DMS79 (cell line): ENCODE measurements at places on chromosomes 1 and 21.
A peak's percentile ranks its signal among the peaks of the same experiment; 100 is the strongest.

- no peak for DNase-seq
These were observed 1041.3 kb upstream of the ADGRL4 start for GRCh38 chr1:80047791-80048190.

- DNase-seq: peak; percentile 66
These were observed 4.0 kb upstream of the LACTBL1 start for GRCh38 chr1:22976461-22977243.

- no peak for DNase-seq
These were observed 4.6 kb downstream of the ATP13A2 start for GRCh38 chr1:17007121-17007520.

GRCh38 chr1:181501612-181502011 is 18.3 kb downstream of the CACNA1E start:
- no peak for DNase-seq

DNA sequence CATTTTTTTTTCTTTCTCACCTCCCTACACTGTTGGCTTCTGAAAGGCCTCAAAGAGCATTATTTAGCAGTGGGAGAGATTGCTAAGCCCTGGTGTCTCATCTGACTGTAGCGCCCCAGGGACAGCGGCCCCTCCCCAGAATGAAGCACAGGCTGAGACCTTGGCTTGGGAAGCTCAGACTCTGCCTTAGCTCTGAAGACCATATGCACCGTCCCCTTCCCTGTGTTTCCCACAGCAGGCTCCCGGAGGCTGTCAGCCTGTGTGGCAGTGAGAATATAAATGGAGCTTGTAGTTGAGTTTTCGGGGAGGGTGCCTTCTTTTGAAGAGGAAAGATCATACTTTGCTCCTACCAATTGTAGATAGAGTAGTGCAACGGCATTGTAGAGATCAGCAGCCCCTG is 25.3 kb downstream of the SMYD2 start:
- DNase-seq: no peak

GRCh38 chr1:21614419-21615115 is 54.6 kb downstream of the RAP1GAP start:
- no peak for DNase-seq

DNA sequence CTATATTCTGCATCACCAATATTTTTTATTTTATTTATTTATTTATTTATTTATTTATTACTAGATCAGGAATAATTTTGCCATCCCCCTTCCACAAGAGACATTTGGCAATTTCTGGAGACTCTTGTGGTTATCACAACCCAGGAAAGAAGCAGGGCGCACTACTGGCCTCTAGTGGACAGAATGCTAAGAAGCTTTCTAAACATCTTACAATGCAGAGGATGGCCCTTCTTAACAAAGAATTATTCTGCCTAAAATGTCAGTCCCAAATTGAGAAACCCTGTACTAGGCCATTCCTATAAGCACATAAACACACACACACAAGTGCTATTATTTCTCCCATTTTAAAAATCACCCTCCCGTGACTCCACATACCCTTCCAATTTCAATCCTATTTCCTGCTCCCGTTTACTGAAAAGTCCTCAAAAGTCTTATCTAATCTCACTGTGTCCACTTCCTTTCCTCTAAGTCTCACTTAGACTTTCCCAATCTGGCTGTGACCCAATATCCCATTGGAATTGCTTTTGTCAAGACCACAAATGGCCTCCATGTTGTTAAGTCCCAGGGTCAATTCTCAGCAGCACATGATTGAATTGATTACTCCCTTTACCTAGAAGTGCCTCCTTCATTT is 43.7 kb upstream of the RNF11 start:
- peak; percentile 44 for DNase-seq

- no peak for DNase-seq
These were observed 29.1 kb upstream of the F13B start for GRCh38 chr1:197096137-197096536.

DNA sequence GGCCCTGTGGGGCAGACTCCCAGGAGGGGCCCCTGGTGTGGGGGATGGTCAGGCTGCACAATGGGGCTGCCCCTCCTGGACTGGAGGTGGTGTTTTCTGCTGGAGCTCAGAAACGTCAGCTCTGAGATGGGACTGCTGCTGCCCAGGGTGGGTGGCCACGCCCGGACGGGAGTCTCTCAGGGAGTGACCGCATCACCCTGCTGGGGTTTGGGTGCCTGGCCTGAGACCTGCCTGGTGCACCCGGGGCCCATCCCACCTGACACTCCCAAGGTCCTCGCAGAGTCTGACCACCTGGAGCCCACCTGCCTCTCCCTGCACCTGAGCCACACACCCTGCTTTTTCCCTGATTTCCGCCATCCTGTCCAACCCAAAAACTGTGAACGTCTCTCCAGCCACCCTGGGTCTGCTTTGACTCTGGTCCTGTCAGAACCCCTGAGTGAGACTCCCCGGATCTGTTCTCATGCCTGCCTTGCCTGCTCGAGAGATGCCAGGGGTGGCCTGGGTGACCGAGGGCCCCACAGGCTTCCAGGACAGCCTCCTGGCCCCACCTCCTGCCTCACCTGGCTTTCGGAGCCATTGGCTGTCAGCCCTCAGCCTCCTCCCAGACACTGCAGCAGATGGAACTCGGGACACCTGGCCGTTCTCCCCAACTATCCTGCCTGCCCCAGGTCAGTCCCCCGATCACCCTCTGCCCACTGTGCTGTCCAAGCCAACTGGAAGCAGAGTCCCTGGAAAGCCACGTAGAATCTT is 11.6 kb upstream of the SMYD3 start:
- DNase-seq: no peak

DNA sequence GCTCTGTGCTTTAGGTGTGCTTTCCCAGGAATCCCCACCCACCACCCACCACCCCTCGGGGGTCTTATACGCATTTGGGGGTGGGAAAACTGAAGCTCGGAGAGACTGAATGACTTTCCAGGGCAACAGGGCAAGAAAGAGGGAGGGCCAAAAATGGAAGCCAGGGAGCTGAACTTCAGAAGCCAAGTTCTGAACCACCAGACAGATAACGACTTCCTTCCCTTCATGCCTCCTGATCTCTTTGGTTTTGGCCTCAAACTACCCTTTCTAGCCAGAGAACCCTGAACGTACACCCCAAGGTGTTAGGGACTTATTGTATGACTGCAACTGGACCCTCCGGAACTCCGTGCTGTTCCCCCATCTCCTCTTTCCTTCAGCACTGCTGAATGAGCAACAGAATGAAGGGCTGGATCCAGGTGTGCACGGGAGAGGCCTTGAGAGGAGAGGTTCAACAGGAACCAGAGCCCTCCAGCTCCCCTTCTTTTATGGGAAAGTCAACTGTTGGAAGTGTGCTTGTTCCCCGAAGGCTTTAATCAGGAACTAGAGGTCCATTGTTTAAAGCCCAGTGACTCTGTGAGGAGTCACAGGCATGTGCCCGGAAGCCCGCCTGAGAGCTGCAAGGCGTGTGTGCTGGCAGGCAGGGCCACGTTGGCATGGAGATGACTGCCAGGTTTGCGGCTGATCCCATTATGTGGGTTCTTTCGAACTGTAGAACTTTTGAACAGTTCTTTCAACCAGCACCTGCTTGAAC is 3.1 kb downstream of the BACE2 start:
- peak; percentile 50 for DNase-seq

DNA sequence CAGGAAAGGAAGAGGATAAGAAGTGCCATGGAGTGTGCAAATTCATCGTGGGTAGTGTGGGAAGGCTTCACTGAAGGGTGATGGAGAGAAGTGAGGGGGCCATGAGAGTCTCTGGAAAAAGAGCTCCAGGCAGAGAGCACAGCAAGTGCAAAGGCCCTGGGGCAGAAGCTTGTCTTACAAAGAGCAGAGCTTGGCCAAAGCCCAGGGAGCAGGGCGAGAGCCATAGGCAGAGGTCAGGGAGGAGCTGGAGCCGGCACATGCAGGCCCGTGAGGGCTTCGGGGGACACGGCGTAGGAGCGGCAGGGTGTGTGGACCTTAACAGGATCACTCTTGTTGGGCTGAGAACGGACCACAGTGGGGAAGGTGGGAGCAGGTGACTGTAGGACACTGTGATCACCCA is 83.7 kb upstream of the EDN2 start:
- DNase-seq: no peak

DNA sequence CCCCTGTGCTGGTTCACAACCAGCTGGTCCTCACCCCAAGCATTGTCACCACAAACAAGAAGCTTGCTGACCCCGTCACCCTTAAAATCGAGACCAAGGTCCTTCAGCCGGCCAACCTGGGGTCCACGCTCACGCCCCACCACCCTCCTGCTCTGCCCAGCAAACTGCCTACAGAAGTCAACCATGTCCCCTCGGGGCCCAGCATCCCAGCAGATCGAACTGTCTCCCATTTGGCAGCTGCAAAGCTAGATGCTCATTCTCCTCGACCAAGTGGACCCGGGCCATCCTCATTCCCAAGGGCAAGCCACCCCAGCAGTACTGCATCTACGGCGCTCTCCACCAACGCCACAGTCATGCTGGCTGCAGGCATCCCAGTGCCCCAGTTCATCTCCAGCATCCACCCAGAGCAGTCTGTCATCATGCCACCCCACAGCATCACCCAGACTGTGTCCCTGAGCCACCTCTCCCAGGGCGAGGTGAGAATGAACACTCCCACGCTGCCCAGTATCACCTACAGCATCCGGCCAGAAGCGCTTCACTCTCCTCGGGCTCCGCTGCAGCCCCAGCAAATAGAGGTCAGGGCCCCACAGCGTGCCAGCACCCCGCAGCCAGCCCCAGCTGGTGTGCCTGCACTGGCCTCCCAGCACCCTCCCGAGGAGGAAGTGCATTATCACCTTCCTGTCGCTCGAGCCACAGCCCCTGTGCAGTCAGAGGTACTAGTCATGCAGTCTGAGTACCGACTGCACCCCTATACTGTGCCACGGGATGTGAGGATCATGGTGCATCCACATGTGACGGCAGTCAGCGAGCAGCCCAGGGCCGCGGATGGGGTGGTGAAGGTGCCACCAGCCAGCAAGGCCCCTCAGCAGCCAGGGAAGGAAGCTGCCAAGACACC is 40.6 kb downstream of the ZBTB17 start:
- DNase-seq: no peak

GRCh38 chr1:231557898-231558707 is 29.6 kb downstream of the TSNAX start:
- DNase-seq: peak; percentile 57

- DNase-seq: no peak
These were observed 85.0 kb upstream of the KCTD3 start for GRCh38 chr1:215482079-215482478.

GRCh38 chr21:16421007-16421406 is 691.2 kb downstream of the USP25 start:
- no peak for DNase-seq

DNA sequence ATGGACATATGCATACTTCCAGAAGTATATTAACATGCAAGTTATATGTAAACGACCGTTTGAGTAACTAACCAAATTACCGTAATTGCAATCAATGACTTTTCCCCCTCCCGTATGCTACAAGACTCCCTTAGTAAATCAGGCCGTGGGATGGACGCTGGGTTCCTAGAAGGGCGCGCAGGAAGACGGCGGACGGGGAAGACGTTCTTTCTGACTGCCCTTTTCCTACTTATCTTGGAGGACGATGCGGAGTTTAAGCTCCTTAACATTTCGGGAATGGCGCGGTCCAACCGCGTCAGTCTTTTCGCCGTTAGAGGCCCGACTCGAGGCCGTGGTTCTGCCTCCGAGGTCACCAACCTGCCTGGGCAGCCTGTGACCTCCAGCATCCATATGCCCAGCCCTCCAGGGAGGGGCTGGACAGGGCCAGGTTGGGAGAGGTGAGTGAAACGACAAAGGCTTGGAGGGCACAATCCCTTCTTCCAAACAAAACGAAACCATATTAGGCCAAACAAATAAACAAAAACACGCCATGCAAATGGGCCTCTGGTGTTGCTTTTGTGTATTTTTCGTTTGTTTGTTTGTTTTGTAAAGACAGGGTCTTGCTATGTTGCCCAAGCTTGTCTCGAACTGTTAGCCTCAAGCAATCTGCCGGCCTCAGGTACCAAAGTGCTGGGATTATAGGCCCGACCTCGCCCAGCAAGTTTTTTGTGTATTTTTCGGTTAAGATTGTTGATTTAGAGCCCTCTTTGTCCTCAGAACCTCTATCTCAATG is 873 bp upstream of the PI4KB start:
- DNase-seq: no peak

DNA sequence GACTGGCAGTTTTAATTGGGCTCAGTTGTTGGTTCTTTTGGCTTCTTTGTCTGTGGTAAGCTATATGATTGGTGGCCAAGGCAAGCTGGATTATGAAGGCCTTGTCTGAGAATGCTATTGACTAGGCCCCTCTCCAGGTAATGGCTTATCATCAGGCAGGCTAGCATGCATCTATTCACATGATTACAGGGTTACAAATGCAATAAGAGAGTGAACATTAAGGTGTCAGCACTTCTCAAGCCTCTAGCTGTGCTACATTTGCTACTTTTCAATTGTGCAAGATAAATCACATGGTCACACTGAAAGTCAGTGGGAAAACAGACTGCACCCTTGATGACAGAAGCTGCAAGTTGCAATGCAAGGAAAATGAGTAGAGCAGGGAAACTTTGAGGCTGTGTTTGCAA is 550.9 kb upstream of the TMPRSS15 start:
- no peak for DNase-seq

DNA sequence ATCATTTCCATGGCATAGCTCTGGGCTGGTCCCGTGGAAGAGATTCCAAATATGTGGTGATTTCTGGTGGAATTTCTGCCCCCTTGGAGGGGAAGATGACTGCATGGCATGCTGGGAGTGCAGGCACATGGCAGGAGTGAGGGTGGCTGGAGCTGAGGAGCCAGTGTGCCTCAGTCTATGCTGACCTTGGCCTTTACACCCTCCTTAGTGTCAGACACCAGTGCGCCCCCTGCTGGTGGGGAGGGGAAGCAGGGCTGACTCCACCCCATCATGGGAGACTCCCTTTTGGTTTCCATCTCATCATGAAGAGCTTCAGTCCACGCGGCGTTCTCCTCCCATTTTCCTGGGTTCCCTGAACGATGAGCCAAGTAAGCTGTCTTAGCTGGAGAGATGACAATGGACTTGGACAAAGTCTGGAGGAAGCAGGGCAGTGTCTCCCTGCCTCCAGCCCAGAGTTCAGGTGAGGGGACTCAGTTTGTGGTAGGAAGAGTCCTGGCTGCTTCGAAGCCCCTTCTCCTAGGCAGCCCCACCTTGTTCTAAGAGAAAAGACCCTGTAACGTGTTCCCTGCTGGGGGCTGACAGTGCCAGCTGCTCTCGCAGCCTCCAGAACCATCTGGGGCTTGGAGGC is 10.3 kb downstream of the ALX3 start:
- no peak for DNase-seq
